Activated CD8-positive, alpha-beta memory T cell treated with anti-CD3 and anti-CD28 coated beads, Interleukin-2, amount 50 U/mL, for 4 hours (primary cell): ENCODE measurements at places on chromosomes 5 and 9.

DNA sequence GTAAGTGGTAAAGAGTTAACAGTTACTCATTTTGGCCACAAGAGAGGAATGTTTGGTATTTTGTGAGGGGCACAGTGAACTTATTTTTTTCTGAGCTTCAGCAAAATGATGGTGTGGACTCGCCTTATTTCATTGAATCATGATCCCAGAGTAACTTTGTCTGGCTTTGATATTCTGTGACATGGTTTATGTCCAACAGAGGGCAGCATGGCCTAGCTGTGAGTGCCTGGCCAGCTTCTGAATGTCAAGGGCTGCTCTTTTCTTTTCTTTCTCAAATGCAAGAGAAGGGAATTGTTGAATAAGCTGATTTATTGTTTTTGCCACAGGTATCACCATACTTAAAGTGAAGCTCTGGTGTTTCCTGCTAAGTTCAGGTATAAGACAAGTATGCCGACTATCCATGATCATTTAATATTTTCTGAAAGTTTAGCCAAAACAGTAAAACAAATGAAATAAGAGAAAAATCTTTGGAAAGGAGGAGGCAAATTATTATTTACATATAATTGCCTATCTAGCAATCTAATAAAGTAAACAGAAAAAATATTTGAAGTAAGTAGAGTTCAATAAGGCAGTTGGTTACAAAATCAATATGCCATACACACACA is 31.7 kb downstream of the MRPL22 start:
- no peak for DNase-seq

DNA sequence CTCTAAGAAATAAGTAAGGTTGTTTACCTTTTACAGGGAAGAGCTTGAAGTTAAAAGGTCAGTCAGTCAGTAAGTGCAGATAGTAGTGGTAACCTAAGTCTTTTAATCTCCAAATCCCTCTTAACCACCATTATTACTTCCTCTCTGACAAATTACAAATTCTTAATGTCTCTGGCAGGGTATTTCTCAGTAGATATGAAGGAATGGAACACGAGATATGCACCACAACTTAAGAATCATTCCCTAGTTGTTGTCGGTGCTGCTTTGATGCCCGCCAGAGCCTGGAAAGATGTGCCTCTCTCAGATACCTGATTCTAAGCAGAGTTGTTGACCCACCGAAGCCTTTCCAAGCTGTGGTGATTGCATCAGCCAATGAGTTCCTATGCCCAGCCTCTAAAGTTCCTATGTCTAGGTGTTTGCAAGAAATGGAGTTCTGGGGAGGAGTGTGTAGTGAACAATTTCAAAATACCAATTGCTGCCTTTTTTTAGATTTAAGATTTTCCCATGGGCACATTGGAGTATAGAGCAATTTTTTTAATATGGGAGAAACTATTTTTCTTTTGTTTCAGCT is 78.5 kb downstream of the CD180 start:
- DNase-seq, result no peak

DNA sequence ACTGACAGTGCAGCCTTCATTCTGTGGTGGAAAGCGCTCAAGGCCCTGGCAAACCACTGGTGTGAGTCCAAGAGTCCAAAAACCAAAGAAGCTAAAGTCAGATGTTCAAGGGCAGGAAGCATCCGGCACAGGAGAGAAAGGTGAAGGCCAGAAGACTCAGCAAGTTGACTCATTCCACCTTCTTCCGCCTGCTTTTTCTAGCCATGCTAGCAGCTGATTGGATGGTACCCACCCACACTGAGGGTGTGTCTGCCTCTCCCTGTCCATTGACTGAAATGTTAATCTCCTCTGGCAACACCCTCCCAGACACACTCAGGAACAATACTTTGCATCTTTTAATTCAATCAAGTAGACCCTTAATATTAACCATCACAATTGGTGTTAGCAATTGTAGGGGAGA is 296.1 kb downstream of the NDUFS4 start:
- DNase-seq, result no peak

DNA sequence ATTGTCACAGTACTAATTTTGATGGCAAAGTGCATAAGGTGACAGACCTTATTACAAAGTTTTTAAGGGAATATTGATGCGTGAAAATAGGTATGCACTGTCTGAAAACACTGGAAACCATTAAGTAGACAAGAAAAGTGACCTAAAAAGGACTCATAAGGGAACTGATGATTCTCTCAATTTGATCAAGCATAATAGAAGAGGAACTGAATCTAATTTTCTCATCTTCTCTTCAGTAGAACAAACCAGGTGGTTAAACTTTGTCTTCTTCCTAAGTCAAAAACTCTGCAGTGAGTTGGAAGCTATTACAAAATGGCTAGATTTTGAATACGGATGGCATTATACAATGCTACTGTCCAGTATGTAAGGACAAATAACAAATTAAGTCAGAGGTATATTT is 53.4 kb downstream of the RNF145 start:
- no peak for DNase-seq

GRCh38 chr5:88262116-88262515 is 6.5 kb downstream of the TMEM161B start:
- DNase-seq, result no peak

GRCh38 chr9:131403493-131403773 is 9.5 kb downstream of the PRRC2B start:
- no peak for DNase-seq
